ENCODE measurements at places on chromosomes 4 and X.

GRCh38 chrX:133366735-133367134 is 48.6 kb downstream of the GPC4 start:
- no peak for DNase-seq

DNA sequence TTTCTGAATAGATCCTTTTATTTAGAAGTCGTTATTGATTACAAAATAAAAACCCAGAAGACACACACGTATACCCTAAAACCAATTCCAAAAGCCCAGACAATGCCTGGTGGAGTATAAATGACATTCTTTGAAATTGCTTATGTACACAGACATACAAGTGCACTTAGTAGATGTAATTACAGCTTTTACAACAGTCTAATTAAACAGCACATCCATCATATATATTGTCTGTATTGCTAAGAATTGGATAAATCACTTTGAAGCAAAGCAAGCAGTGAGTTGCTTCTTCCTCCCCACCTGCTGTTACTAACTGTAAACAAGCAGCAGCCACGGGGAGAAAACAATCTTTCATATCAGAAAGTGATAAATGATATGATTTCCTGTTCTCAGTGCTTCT is 645.7 kb downstream of the TLL1 start:
- no peak for DNase-seq

DNA sequence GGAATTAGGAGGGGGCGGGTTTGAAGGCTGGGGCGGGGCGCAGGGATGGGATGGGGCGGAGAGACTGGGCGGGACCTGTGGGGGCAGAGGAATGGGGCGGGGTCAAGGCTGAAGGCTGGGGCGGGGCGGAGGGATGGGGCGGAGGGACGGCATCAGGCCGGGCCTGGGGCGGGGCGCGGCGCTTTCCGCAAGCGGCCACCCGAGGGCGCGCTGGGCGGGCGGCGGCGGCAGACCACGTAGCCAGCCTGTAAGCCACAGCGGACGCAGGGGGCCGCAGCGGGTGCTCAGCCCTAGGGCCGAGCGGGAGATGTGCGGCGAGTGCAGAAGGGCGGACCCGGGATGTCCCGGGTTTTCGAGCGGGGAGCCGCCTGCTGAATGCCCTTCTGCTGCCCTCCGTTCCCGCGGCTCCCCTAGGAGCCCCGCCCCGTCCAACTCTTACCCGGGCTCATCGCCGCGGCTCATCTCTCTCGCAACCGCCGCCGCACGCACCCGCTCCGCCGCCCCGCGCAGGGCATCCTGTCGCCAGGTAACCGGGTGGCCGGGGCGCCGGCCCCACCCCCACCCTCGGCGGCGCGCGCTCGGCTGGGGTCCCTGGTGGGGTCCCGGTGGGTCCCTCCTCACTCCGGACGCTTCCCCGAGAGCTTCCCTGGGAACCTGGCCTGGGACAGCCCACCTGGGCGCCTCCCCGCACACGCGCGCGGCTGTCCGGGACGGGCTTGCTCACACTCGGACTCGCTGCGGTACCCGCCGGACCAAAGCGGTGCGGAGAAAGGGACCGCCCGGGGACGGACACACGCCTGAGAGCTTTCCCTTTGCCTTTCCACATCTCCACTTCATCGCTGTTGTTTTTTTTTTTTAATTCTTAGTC is at the start of gene CCDC110:
Gene CCDC110, minus strand, starts transcription at position 499 of the 868 bp plus-strand sequence. Its CDS starts 50 bp downstream, at position 449.
- peak; percentile 79 for DNase-seq

DNA sequence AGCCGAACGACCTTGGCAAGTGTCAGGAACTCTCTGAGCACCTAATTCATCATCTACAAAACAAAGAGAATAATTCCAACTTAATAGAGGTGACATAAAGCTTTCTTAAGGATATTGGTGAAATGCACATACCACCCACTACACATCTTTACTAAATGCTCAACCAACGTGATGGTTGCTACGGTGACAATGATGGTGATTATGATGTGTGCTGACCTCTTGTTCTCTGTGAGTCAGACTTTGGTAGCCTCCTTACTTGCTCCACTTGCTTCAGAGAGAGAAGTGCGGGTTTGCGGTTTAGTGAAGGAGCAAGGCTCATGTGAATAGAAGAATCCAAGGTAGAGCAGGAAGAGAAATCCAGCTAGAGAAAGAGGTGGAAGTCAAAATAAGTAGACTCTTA is 52.8 kb upstream of the CLNK start:
- DNase-seq, result no peak

All from activated gamma-delta T cell treated with anti-CD3 and anti-CD28 coated beads, Interleukin-2, amount 50 U/mL, for 16 hours (primary cell).